ENCODE measurements at places on chromosomes 2 and 18.

- no peak for DNase-seq
- no peaks in the 10 kb centered on the region for H3K4me1 ChIP-seq
- H3K36me3 ChIP-seq: no peaks in the 10 kb centered on the region
Observed at GRCh38 chr2:190270298-190270697, 49.3 kb downstream of the HIBCH start.

DNA sequence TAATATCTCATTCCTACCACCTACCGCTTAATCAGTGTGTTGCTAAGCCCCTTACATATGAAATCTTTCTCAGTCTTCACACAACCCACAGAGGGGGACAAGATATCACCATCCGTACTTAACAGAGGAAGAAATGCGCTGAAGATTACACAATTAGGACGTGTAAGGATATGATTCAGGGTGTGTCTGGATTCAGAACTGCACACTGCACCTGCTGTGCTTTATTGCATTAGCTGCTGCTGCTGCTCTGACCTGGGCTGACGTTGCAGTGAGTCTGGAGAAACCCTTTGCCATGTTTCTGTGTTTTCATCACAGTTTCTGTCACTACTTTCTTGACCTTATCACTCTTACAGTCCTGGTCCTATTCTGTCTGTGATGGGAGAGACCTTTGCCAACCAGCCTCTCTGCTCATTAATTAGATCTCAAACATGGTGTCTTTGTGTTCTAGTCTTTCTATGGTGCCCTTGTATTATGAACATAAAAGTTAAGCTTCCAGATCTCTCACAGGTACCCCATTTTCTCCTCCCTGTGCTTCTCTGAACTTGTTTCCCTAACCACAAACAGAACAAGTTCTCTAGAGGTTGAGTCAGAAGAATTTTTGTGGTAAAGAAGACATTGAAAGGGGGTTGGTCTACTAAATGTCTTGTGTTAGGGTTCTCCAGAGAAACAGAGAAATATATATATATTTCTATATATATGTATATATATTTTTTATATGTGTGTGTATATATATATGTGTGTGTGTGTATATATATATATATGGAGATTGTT, 92.9 kb upstream of the CYP1B1 start:
- no peaks in the 10 kb centered on the region for H3K4me1 ChIP-seq
- H3K27me3 ChIP-seq: peaks cover 8% of the 10 kb centered on the region
- no peak overlapping the region for H3K4me3 ChIP-seq
- no peak overlapping the region for H3K27ac ChIP-seq
- H3K36me3 ChIP-seq: no peaks in the 10 kb centered on the region
- no peak for DNase-seq

DNA sequence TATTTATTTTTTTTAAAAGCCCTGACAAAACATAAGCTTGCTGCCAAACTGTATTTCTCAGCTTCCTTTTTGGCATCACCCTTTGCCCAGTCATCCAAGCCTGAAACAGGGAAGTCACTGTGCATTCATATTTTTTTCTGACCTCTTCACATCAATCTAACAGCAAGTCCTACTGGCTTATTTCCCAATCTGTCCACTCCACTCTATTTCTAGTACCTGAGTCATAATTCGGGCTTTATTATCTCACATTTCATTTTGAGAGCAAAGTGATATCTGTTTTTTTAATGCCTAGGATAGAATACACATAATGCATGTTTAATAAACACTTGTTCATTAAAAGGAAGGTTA, 5.1 kb downstream of the HNMT start:
- H3K4me3 ChIP-seq: no peak overlapping the region
- no peak overlapping the region for H3K27ac ChIP-seq
- DNase-seq: peak; percentile 35
- H3K27me3 ChIP-seq: no peaks in the 10 kb centered on the region
- H3K4me1 ChIP-seq: no peaks in the 10 kb centered on the region

- H3K27me3 ChIP-seq: no peaks in the 10 kb centered on the region
- no peak overlapping the region for H3K4me3 ChIP-seq
- H3K4me1 ChIP-seq: no peaks in the 10 kb centered on the region
- H3K36me3 ChIP-seq: no peaks in the 10 kb centered on the region
Observed at GRCh38 chr2:71045865-71046548, 22.4 kb upstream of the NAGK start.

GRCh38 chr2:40201425-40201824, 250.5 kb downstream of the SLC8A1 start:
- H3K36me3 ChIP-seq: no peaks in the 10 kb centered on the region
- no peak for DNase-seq
- no peak overlapping the region for H3K27ac ChIP-seq
- no peak overlapping the region for H3K4me3 ChIP-seq
